GM12892 (cell line): ENCODE measurements at places on chromosomes 16 and 17.

GRCh38 chr17:63406689-63407330 is 39.3 kb downstream of the CYB561 start:
- no peak for DNase-seq

DNA sequence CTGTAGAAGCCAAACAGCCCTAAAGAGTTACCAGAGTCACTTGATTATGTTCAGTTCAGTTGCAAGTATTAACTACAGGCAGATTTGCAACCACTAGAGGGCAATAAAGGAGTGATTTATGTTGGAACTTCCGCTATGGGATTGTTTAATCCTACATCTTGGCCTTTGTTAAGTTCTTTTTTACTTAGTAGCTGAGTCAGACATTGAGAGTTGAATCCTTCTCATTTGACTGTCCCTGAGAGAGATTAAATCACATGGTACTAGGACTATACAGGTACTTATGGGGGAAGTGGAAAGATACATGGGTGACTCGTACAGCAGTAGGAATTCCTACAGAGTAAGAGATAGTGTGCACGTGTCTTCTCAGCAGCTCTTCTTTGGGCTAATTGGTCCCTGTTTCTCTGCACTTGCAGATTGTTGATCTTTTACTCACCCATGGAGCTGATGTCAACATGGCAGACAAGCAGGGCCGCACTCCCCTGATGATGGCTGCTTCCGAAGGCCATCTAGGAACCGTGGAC is 40.3 kb downstream of the CYB561 start:
- DNase-seq = no peak

DNA sequence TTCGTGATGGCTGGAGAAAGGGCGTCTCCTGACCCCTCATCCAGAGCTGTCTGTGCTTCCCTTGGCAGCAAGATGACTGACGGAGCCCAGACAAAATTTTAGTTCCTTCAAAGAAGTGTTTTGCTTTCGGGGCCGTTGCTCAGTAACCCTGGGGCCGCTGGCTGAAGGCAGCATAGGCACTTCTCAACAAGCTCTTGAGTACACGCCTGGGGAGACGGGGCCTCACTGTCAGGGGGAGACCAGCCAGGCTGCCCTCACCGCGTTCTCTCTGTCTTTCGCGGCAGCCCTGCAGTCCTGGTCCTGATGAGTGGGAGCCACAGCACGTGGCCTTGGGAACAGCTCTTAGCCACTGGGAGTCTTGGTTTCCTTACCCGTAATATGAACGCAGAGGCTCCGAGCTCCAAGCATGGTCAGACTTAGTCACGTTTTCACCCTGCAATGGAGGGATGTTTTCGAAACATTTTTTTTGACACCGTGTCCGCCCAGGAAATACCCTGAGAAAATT is 86.0 kb downstream of the IRF8 start:
- no peak for DNase-seq

- no peak for DNase-seq
Observed at GRCh38 chr16:30731411-30731810, 16.8 kb upstream of the PHKG2 start.

- DNase-seq = no peak
Observed at GRCh38 chr17:10205549-10206185, 7.3 kb upstream of the GAS7 start.

DNA sequence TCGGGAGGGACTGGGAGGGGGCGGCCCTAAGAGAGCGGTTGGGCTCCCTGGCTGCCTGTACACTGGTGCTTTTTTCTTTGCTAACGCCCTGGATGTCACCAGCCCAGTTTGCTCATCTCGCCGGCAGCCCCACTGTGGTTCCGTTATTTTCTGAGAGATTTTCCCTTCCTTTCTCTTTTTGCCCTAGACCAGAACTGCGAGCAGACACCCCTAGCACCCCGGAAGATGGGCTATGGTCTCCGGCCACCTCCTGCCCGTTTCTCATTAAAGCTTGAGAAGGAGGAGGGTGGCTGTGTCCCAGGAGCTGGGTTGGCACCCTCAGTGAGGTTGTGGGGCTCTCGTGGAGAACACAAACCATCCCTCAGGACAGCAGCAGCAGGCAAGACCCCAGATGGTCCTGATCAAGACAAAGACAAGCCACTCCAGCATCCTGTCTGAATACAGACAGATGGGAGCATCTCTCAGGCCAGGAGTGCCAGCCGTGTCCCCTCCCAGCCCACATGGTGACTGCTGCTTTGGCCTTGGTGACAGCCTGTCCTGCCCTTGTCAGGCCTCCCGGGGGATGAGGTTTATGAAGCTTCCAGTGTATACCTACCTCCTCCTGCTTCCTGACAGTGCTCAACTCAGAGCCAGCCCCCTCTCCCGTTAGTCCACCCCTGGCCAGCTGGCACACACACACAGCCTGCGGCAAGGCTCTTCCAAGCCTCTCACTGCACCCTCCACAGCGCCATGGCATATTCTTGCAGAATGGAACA is 77.2 kb downstream of the KCNJ12 start:
- DNase-seq = no peak

DNA sequence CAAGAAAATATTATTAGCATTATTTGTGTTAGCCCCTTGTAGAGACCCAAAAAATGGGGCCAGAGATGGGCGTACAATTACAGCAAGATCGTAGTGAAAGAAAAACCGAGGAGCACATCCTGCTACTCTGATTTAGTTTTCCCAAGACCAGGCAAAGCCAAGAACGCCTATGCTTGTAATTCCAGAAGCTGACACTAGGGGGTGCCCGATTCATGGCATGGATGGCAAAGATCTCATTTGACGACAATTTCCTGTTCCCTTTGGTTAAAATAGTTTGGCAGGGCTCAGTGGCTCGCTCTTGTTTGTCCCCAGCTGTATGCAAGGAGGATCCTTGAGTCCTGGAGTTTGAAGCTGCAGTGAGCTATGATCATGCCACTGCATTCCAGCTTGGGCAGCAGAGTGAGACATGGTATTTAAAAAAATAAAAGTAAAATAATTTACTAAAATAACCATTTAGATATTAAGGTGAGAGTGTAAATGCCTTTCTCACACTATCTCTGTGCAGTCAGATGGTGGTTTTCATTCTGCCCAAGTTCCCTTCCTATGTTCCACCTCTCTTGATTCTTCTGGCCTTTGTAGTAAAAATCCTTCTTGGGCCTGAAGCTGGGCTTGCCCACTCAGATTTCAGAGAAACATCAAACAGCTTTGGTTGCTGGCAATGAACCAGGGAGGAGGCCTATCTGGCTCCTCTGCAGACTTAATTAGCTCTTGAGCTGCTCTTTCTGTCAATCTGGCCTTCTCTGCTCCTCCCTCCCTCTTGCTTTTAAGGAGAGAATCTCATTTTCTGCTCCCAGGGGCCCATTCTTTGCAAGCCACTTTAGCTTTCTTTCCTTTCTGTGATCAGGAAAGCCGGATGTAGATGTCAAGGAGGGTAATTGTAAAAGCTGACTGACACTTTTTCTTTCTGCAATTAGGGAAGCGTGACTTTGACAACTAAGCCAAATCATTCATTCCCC is 31.2 kb downstream of the TMEM238L start:
- no peak for DNase-seq

DNA sequence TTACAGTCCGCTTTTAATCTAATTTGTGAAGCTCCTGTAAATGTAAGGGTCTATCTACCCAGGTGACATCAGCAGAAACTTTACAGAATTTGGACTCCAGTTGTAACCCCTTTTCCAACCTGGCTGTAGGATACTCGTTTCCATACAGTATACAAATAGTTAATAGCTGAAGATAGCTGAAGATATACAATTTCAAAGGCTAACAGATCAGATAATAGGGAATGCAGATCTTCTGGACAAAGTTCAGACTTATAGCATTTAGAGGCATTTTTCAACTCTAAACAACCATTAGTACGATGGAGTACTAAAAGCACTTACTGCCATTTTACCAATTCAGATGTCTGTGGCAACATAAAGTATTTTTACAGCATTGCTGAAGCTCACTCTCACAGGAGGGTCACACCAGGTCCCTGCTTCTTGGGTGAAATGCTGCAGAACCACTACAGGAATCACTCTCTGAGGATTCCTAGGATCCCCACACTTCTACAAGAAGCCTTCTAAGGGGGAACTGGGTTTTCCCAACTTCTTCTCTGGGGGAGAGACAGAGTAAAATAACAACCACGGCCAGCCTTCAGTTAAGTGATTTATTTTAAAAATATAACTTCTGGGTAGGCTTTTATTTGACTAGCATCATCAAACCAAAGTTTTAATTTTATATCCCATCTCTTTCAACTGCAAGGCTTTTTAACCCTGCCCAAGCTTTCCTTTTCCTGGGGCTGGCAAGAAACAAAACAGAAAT is 2.9 kb downstream of the VEZF1 start:
- DNase-seq = no peak

- DNase-seq = no peak
Observed at GRCh38 chr16:30896261-30896888, at the start of gene CTF1. TSS of gene CTF1 (plus strand) at chr16:30896614. CDS start at chr16:30896644, 30 bp downstream.

DNA sequence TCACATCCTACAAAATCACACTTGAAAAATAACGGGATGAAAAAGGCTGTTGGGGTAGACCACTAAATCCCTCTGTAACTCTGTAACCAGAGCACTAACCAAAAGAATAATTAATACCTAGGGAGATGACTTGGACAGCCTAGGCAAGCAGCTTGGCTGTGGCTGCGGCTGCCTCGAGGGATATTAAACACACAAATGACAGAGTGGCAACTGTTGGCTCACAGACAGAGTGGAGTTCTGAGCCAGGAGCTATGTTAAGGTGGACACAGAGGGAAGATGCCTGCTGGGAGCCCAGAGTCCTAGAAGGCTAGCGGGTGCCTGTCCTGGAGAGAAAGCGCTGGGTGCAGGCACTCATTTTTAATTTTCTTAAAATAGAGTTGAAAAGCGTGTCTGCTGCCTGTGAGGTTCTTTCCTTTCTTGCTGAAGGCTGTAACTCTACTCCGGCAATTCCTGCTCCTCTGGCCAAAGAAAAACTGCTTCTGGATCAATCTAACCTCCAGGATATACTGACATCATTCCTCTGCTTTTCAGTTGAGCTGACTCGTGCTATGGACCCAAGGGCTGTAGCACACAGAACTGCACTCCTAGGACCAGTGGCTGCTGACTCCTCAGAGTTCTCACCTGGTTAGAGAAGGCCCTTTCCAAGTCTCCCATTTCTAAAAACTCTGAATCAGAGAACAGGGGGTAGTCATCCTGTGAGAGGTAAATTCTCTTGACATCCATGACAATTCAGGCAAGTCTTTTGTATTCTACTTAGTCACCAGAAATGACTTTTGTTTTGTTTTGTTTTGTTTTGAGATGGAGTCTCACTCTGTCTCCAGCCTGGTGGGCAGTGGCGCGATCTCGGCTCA is 147.9 kb downstream of the STX8 start:
- no peak for DNase-seq

DNA sequence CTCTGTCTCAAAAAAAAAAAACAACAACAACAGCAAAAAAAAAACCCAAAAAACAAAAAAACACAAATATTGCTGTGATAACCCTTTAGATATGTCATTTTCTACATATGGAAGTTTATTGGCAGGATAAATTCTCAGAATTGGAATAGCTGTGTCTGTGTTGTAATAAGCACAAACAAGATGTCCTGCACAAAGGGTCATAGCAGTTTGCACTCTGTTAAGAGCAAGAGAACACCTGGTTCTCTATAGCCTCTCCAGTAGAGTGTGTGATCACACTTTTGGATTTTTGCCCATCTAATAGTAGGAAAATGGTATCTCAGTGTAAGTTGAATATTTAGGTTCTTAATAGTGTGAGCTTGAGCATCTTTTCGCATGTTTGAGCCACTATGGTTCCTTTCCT is 60.4 kb downstream of the USP43 start:
- no peak for DNase-seq

DNA sequence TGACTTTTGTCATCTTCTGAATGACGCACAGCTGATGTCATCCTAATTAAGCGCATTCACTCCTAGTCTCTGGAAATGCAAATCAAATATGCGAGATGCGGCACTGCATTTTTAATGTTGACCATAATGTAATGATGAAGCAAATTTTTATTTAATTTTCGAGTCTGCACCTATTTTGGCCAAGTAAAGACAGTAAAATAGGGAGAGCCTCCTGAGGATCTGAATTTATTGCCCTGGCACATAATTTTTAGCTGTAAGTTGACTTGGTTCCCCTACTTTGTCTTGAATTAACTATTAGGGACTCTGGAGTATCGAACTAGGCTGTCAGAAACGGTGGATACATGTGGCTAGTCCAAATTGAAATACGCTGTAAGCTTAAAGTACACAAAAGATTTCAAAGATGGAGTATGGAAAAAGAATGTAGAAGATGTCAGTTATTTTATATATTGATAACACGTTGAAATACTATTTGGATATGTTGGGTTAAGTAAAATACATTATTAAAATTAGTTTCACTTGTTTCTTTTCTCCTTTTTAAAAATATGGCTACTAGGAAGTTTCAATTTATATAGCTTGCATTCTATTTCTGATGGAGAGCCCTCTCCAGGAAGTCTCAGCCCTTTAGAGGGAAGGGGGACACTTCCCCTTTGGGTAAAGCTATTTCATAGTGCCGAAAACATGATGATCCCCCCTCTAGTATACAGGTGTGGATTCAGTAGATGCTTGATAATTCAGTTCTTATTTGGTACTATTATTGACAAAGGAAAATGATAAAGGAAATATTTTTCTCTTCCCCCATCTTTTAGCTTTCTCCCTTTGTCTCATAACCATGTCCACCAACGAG is 991 bp downstream of the KPNA2 start:
- no peak for DNase-seq

GRCh38 chr16:87697792-87698191 is 68.0 kb downstream of the KLHDC4 start:
- no peak for DNase-seq

DNA sequence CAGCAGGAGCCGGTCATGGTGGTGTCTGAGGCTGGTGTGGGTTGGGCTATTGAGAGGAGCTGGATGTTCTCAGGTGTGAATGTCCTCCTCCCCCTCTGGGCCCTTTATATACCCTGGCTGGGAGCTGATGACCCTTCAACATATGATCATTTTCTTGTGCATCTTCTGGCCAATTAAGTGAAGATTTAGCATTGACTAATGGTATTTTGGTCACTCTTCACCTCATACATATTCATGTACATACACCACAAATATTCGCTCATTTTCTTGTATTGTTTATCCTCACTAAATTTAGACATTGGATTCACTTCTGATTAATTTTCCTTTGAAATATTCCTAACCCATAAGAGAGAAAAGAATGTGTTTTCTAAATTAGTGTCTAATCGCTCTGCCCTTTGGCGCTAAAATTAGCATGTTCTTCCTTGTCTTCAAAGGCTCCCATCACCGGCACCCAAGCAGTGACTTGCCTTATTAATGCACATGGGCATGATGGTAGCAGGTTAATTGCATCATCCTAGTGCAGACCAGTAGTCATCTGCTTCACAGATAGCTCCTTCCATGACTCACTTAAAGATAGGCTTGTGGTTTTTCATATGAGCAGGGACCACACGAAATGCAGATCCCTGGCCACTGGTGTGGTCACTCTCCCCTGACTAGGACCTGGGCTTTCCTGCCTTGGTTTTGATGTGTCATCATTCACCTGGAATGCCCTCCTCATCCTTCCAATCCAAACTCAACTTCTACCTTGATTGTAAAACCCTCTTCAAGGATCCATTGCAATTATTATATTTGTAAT is at the start of gene KRTAP2-4:
KRTAP2-4 (minus strand) TSS at position 51 of the 796 bp plus-strand sequence; CDS start at position 17, 34 bp downstream.
- no peak for DNase-seq

- no peak for DNase-seq
Observed at GRCh38 chr16:73210686-73211085, 162.8 kb upstream of the ZFHX3 start.
